ENCODE measurements at places on chromosomes 7 and 10. TPM values are rescaled to one million over a fixed set of nuclear protein-coding genes. Genes with fewer than 3 reads are reported as not detected.

CDC123 gene
- 40.5 TPM for total RNA-seq

HOXA2 gene
- total RNA-seq = not detected

TBX20 gene
- 0.17 TPM for total RNA-seq

WAPL gene
- total RNA-seq = 34.3 TPM

TEX47 gene
- total RNA-seq = not detected

SPAG6 gene
- not detected for total RNA-seq

AGR2 gene
- total RNA-seq = not detected

PON1 gene
- not detected for total RNA-seq

DNA sequence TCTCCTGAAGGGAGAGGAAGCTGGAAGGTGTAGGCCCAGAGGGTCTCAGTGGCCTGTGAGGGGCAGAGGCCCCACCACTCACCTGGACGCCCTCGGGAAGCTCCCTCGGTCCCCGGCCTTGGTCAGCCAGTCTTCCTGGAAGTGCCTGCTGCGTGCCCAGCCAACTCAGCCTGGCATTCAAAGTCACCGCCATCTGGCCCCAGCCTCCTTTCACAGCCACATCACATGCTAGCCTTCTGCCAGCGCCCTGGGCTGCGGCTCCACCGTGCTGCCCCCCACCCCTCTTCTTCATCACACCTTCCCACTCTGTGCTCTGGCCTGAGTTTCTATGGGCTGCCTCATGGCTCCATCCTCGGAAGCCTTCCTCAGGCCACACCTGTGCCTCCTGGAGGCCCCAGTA is 98.0 kb downstream of the ZMIZ1 start:
- DNase-seq = no peak

- DNase-seq = peak; percentile 25
These were observed 75.3 kb downstream of the INPP5A start for GRCh38 chr10:132612571-132613504.

- DNase-seq = no peak
These were observed 894 bp downstream of the SLC13A4 start for GRCh38 chr7:135726911-135727673.

DNA sequence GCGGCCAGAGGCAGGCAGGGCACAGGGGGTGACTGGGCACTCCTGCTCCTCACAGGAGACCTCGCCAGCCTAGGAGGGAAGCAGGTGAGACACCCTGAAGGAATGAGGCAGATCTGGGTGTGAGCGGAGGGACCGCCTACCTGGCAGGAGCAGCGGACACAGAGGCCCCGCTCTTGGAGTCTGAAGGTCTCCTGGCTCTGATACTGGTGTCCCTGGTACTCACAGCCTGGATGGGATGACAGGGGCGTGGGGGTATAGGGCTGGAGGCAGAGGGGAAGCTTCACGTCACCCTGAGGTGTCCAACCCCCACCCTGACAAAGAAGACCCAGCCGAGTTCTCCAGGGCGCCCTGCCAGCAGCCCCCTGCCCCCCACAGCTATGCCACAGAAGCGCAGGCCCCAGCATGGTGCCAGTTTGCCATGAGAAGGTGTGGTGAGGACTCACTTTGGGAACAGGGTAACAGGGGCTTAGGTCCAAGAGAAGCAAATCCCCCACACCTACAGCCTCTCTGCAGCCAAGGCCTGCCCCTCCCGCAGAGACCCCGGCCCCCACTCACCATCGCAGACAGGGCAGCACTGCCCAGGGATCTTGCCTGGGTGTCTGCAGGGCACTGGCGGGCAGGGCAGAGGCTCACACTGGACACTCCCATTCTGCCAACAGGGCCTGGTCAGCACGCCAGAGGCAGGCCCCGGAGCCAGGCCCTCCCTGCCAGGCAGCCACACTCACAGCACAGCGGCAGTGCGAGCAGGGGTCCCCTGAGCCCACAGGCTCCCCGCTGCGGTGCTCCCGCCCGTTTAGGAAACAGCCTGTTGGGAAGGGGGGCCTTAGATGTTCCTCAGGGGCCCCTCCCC is 17.0 kb downstream of the KCP start:
- DNase-seq = no peak

DNA sequence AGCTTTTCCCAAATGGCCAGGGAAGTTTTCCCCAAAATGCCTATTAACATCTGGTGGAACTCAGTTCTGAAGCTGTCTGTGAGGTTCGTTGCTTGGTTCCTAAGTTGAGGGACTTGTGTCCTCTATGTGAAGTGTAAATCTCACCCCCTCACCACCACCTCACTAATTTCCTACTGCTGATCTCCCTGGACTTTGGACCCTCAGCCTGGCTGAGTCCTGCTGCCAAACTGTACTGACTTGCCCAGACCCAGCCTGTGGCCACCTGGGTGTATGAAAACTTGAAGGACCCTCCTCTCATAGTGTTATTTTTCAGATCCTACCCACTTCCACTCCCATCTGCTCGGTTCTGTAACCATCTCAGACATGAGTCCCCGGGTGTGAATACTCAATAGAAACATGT is 94.9 kb downstream of the MET start:
- no peak for DNase-seq

DNA sequence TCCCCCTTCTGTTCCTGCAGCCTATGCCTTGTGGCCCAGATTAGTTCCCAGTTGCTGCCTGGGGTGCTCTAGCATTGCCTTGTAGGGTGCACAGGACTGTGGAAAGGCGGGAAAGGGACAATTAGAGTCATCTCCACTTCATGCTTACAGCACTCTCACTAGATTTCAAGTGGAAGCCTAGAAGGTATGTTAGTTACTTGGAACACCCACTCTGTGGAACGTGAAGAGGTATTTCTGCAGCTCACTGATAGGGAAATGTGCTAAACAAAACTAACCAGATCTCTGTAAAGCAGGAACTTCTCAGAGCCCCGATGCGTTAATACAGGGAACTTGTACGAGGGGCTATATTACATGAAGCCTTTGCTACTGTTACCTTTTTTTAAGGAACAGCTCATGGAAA is 19.4 kb downstream of the STMP1 start:
- DNase-seq = no peak

DNA sequence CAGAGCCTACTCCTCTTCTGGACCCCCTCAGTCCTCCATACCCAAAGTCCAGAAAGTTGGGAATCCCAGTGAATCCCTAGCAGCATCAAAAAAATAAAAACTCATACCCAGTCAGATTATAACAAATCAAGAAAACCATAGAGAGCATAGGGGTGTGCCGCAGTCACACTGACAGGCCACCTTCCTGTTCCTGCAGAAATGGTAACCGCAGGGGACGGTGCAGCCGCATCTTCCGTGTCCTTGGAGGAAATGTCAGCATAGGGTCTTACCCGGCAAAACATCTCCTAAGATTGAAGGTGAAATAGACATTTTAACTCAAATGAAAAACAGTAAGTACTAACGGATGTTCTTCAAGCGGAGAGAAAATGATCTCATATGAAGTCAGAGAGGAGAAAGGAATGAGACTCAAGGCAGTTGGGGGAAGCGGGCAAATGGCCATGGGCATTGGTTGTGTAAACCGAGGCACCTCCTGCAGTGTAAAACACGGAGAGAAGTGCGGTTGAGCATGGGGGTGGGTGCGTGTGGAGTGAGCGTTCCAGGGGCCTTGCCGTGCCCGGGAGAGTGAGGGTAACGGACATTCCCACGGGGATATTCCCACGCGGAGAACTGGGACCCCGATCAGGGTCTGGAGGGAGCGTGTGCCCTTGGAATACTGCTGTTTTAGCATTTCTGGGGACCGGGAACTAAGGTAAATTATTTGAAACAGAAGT is 110.8 kb downstream of the NKX6-2 start:
- no peak for DNase-seq

Measured in CD4-positive, alpha-beta T cell (primary cell).